ENCODE measurements at places on chromosomes 4 and X. TPM values are rescaled to one million over a fixed set of nuclear protein-coding genes. Genes with fewer than 3 reads are reported as not detected.

GRCh38 chr4:124804584-124804983 lies 92.1 kb upstream of the ANKRD50 start:
- DNase-seq, result no peak
- no peaks in the 10 kb centered on the region for H3K36me3 ChIP-seq
- no peaks in the 10 kb centered on the region for H3K27me3 ChIP-seq
- H3K4me3 ChIP-seq, result no peak overlapping the region
- H3K4me1 ChIP-seq, result no peaks in the 10 kb centered on the region

DNA sequence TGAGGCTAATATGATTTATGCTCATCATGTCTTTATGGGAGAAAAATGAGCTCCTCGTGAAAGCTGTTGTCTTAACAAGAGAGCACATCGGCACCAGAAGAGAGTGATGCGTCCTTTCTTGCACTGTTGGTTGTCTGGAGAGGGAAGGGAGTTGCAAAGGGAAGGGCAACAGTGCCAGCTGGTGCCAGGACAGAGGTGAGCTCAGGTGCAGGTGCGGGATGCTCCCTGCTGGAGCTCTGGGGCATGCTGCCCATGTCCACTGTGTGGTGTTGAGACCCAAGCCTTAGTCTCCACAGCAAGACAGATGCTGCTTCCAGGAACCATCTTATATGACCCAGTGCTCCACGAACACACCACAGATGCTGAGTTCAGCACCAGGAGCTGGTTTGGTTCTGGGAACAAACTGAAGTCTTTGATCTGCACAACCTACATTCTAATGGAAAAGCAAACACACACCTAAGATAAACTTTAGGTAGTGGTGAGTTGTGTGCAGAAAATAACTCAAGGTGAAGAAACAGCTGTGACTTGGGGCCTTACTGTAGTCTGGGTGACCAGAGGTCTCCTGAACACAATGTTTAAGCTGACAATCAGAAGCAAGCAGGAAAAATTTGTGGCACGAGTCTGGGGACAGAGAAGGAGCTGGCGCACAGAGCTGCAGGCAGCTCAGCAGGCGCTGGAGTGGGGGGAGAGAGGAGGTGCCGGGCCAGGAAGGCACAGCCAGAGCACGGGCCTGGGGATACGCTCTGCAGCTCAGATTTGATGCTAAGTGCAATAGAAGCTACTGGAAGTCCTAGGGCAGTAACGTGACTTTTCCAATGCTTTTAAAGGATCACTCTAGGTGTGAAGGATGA lies 73.2 kb downstream of the HAUS3 start:
- DNase-seq, result no peak
- no peaks in the 10 kb centered on the region for H3K27me3 ChIP-seq
- H3K4me3 ChIP-seq, result no peak overlapping the region
- no peaks in the 10 kb centered on the region for H3K4me1 ChIP-seq
- H3K27ac ChIP-seq, result no peak overlapping the region

DNA sequence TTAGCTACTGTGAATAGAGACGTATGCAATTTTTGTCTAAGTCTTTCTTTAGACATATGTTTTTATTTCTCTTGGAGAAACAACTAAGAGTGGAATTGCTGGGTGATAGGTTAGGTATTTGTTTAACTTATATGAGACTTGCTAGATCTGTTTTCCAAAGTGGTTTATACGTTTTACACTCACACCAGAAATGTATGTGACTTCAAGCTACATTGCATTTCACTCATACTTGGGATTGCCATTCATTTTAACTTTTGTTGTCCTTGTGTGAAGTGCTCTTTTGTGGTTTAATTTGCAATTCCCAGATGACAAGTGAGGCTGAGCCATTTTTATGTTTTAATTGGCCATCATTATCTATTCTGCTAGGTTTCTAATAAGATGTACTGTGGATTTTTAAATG lies 817.2 kb downstream of the GLUD2 start:
- H3K27ac ChIP-seq, result no peak overlapping the region
- DNase-seq, result no peak
- H3K36me3 ChIP-seq, result no peaks in the 10 kb centered on the region
- H3K27me3 ChIP-seq, result no peaks in the 10 kb centered on the region

CRLF2 gene
- total RNA-seq, result not detected

DNA sequence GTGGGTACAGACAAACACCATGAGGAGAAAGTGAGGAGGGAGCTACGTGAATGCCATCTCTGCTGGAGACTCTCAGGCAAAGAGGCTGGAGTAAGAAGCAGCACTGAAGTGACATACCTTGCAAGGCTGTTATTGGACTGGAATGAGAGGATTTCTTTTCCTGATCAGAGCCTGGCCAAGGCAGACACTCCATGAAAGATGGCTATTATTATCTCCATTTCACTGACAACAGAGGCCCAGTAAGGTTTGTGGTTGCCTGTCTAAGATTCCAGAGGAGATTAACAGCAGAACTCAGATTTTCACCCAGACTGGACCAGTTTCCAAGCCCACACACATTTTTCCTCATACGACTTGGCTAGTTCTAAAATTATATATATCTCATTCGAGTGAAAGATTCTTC lies 162.0 kb upstream of the EOLA2 start:
- H3K4me1 ChIP-seq, result no peaks in the 10 kb centered on the region
- H3K27ac ChIP-seq, result no peak overlapping the region
- no peak overlapping the region for H3K4me3 ChIP-seq
- H3K36me3 ChIP-seq, result no peaks in the 10 kb centered on the region
- H3K27me3 ChIP-seq, result no peaks in the 10 kb centered on the region

DNA sequence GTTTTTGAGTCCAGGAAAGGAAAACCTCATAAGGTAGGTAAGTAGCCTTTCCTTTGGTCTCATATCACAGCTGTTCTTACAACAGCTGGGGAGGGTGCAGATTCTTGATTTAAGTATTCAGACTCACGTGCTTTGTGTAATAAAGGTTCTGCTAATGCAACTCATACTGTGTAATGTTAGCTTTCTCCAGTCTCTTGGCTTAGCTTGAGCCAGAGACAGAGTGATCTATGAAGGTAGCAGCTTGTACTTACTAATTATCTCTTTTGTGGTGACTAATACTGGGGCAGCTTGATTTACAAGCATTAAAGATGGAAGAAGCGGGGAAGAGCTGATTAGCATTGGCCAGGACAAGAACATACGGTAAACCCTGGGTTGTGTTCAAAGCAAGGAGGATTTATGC lies 80.3 kb downstream of the LNX1 start:
- no peak for DNase-seq
- H3K4me1 ChIP-seq, result no peaks in the 10 kb centered on the region

- no peaks in the 10 kb centered on the region for H3K4me1 ChIP-seq
- no peaks in the 10 kb centered on the region for H3K27me3 ChIP-seq
- no peak for DNase-seq
- H3K27ac ChIP-seq, result no peak overlapping the region
- H3K4me3 ChIP-seq, result no peak overlapping the region
Measured at GRCh38 chr4:105022811-105023667, 123.6 kb upstream of the TET2 start.

DNA sequence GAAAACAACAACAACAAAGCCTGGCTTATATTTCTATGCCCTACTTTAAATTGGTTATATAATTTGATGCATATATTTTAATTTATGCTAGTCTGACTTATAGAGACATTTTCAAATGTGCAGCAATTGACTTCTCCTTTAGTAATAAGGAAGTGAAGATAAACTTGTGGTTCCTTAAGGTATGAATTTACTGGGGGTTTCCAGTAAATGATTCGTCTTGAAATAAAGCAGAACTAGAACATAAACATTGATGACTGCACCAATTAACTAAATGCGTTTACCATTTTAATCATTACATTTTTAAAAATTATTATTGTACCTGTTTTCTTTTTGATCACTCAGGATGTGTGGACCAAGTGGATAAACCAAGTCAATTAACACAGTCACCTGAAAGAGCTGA lies 99.6 kb upstream of the CCSER1 start:
- H3K36me3 ChIP-seq, result no peaks in the 10 kb centered on the region
- H3K4me3 ChIP-seq, result no peak overlapping the region
- H3K27ac ChIP-seq, result peak overlapping the region; percentile 39

GPR34 gene
- not detected for total RNA-seq

DNA sequence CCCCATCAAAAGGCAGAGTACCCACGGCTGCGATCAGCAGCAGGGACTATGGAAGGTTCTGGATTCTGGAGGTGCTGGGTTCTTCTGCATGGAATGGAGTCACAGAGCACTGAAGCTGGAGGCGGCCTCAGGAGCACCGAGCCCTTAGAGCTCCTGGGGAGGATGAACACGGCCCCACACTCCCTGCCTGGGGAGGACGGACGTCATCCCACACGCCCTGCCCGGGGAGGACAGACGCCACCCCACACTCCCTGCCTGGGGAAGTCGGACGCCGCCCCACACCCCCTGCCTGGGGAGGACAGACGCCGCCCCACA lies 9.9 kb downstream of the LRPAP1 start:
- no peaks in the 10 kb centered on the region for H3K4me1 ChIP-seq
- no peak for DNase-seq
- H3K4me3 ChIP-seq, result no peak overlapping the region
- H3K36me3 ChIP-seq, result peaks cover 77% of the 10 kb centered on the region

DNA sequence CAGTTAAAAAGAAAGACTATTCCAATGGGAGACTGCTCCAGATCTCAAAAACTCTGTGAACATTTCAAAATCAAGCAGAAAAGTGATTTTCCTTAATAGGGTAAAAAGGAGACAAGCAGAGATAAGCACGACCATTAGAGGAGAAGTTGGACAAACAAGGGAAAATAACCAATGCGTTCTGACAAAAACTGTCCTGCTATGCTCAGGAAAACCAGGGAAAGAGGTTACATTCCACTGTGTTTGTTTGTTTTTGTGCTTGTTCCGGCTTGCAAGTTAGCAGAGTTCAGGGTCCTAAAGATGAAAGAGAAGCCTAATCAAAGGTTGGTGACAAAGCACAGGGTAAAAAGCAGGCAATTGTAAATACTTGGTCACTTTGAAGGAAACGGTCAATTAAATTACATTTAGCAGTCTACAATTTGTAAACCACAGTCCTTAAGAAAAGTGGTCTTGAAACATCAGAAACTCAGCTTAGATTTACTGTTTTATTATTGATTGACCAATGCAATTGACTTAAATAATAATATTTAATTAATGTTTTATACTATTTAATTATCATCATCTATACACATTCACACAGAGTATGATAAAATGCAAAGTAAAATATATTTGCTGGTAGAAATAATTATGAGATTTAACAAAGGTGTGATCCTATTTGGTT lies 186.2 kb upstream of the CPXCR1 start:
- no peak overlapping the region for H3K27ac ChIP-seq
- no peak overlapping the region for H3K4me3 ChIP-seq
- H3K36me3 ChIP-seq, result no peaks in the 10 kb centered on the region

DNA sequence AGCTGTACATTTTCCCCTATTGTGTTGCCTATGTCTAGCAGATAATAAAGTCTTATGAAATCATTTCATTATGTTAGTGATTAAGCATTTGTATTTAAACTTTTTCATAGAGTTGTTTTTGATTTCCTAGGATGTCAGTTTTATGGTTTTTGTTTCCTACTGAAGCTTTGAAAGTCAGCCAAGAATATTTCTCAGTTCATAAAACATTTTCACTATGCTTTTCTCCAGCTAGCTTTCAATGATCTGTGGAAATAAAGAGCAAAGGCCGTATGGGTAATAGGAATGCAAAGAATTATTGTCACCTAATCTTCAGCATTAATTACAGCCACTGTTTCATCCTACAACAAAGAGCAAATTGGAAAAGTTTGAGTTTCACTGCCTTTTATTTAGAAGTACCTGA lies 145.7 kb upstream of the NUDT6 start:
- no peaks in the 10 kb centered on the region for H3K4me1 ChIP-seq
- no peaks in the 10 kb centered on the region for H3K27me3 ChIP-seq
- no peak overlapping the region for H3K4me3 ChIP-seq
- H3K36me3 ChIP-seq, result no peaks in the 10 kb centered on the region
- H3K27ac ChIP-seq, result no peak overlapping the region

ZNF630 gene
- total RNA-seq, result not detected
